ENCODE measurements at places on chromosomes 13 and 19.

GRCh38 chr19:993361-993830, 6.8 kb upstream of the GRIN3B start:
- DNase-seq: no peak

GRCh38 chr13:28678809-28679208, 19.9 kb downstream of the POMP start:
- DNase-seq: no peak

GRCh38 chr13:113539176-113539575, 45.4 kb upstream of the TFDP1 start:
- DNase-seq: no peak

GRCh38 chr19:41478875-41479756, 36.2 kb downstream of the ERICH4 start:
- DNase-seq: no peak

DNA sequence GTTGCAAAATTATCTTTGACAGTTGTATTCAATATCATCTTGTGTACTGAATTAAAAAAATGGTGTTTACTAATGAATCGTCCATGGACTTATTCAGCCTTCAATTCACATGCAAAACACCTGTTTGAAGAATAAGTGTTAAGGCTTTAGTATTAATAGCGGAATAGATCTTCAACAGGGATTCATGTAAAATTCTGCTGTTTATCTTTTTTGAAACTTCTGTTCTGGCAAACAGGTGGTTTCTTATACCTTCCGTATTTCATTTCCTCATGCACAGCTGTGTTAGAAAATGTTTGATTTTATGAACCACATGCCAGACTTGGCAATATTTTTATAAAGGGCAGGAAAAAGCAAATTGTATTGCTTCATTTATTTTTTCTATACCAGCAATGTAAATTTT, 255.7 kb downstream of the DACH1 start:
- DNase-seq: no peak

DNA sequence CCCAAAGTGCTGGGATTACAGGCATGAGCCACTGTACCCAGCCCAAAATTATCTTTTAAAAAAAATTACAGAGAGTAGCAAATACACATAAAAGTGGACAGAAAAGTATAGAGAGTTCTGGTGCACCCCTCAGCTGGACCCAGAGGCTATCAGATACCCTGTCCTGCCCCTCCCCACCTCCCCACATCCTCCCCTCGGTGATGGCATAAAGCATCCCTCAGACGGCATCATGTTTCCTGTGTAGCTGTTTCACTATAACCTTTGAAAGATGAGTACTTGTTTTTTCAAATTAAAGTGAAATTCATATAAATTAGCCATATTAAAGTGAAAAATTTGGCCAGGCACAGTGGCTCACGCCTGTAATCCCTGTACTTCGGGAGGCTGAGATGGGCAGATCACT, 20.1 kb downstream of the SLC27A1 start:
- DNase-seq: no peak

DNA sequence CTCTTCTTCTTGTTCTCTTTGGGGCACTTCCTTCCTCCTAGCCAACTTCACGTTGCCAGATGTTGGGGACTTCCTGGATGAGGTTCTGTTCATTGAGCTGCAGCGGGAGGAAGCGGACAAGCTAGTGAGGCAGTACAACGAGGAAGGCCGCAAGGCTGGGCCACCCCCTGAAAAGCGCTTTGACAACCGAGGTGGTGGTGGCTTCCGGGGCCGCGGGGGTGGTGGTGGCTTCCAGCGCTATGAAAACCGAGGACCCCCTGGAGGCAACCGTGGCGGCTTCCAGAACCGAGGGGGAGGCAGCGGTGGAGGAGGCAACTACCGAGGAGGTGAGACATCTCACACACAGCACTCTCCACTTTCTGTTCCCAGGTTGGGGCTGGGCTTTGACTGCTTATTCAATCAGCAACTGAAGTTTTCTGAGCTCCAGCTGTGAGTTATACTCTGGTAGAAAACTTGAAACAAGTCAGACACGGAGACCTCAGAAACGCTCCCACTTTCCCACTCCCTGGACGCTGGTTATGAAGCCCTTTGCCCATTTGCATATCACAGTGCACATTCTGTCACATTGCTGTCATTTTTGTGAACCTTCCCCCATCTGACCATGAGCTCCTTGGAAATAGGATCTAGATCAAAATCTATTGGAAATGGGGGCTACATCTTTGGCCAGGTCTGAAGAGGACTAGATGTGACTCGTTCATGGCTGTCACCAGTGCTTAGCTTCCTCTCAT, 7.2 kb upstream of the CCDC97 start:
- DNase-seq: peak; percentile 52

DNA sequence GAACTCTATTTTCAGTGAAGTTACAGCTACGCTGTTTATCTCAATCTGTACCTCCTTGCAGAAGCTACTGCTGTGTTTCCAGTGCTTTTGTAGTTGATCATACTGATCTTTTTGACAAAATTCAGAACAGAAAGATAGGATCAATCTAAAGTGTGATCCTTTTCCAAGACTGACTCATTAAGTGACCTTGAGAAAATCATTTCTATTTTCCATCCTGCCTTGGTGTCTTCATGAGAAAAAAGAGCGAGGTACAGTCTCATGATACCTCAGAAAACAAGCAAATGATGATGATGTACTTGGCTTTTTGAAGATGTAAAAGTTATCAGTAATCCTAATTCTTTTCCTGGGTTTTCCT, 46.0 kb upstream of the GPR183 start:
- no peak for DNase-seq
